Femur (tissue), 1 donor: ENCODE measurements at places on chromosomes 4 and X.

DNA sequence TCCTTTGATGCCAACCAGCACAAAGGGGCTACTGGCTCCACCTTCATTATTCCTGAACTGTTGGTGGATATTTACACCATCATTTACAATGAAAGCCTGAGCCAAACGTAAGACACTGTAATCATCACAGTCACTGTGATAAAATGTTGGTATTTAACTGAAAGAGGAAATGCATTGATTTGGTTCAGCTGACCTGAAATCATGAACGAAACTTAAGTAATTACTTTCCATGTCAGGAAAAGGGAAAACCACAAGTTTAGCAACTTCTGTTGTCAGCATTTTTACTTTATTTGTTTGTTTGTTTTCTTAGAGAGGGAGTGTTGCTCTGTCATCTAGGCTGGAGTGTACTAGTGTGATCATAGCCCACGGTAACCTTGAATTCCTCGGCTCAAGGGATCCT is 247.8 kb upstream of the FAM47A start:
- no peak for DNase-seq

DNA sequence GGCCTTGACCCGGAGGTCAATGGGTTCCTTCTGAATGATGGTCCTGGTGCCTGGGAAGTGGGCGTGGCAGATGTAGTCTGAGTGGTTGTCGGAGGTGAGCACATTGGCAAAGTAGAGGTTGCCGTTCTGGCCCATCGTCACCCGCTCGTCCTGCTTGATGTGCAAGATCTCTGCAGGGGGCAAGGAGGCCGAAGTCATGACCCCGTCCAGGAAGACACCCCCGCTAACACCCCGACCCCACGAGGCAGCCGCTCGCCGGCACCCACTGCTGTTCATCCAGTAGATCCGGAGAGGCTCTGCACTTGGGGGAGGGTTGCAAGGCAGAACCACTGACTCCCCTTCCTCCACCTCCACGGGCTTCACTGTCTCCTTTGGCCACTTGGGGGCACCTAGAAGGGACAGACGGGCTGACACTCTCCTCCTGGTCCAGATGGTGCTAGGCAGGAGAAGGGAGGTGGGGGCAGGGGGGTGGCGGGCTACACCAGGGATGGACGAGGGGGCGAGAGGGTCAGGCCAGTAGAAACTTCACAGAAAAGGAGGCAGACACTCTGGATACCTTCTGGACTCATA is 15.1 kb downstream of the L1CAM start:
- DNase-seq = peak; percentile 6

GRCh38 chr4:182222766-182223165 is 20.4 kb upstream of the TENM3 start:
- no peak for DNase-seq

DNA sequence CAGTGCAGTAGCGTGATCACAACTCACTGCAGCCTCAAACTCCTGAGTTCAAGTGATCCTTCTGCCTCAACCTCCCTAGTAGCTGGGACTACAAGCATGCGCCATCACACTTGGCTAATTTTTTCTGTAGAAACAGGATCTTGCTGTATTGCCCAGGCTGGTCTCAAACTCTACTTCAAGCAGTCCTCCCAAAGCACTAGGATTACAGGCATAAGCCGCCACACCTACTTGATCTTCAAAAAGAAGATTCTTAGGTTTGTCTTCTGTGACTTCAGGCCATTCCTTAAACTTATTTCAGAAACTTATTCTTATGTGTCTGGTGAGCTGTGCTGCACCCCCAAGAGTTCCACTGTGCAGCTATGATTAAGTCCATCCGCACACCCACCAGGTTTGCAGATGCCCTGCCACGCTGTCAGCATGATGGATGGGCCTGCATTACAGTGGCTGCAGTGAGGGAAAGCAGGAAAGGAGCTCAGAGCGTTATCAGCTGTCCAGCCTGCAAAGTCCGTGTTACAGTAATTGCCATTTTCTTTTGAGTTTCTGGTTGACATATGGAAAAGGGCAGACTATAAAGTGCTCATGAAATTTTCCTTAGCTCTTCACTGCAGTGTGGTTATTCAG is 146.6 kb downstream of the AASDH start:
- DNase-seq = no peak

GRCh38 chr4:37524267-37524666 is 161.9 kb downstream of the RELL1 start:
- no peak for DNase-seq

DNA sequence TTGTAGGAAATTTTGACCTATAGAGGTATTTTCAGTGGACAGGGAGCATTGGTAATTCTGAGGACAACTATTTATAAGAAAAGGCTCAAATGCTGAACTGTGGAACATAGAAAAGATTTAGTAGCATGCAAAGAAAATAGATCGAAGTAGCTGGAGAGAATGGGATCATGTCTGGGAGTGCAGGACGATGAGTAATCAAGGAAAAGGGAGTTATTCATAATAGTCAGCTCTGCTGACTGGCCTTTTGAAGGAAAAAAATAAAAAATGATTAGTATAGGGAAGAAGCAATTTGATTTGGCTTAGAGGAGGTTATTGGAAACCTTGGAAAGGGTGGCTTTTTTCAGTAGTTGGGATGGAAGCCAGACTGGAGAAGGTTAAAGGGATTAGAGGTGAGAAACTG is 22.9 kb upstream of the ANK2 start:
- DNase-seq = no peak

- DNase-seq = no peak
Measured at GRCh38 chrX:2502668-2503519, 2.1 kb upstream of the DHRSX start.

DNA sequence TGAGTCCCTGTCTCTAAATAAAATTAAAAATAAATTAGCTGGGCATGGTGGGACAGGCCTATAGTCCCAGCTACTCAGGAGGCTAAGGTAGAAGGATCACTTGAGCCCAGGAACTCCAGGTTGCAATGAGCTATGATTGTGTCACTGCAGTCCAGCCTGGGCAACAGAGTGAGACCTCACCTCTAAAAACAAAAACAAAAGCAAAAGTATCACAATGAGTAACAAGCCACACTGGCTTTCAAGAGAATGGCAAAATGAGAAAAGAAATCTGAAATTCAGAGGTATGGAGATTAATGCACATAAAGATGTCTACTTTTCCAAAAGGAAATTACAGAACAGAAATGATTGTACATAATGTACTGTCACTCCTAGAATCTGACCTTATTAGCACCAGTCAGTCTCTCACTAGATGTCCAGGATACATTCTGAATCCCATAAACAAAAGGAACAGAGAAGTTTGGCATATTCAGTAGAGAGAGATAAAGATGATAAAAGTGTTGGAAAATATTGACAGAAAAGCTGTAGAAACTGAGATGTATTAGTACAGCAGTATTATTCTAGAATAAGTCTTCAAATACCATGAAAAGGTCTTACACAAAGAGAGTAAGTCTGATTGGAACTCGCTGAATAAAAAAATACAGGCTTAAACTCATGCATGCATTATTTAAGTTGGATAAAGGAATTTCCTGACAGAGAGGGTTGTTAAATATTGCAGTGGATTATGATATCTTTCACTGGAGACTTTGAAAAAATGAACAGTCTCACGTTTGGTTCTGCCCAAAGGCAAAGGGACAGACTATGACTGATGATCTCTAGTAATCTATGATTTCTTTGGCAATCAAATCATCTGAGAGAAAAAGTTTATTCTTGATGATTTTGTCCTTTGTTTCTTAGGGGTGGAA is 102.5 kb downstream of the SH3RF1 start:
- no peak for DNase-seq

- DNase-seq = no peak
Measured at GRCh38 chrX:46876901-46877300, 35.3 kb upstream of the JADE3 start.

GRCh38 chr4:164876700-164877324 is at the start of gene APELA:
Gene APELA, plus strand, starts transcription at chr4:164877178. Its CDS starts 154 bp downstream, at chr4:164877332.
- DNase-seq = no peak

DNA sequence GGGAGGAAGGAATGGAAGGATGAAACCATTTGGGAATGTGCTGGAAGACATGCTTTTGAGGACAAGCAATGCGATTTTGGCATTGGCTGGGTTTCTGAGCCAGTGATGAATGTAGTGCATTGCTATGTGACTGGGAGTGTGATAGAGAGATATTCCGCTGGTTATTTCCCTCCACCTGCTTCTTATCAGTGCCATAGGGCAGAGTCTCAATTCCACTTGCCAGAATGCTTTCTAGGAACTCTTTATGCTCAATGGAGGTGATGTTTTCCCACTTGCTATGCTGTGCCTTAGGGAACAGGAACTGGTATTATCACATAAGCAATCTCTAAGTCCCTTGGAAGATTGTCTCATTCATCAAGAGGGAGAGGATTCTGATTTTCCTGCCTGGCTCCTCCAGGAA is 28.0 kb downstream of the TBL1X start:
- no peak for DNase-seq

- no peak for DNase-seq
Measured at GRCh38 chr4:98935633-98936032, 6.7 kb upstream of the EIF4E start.

DNA sequence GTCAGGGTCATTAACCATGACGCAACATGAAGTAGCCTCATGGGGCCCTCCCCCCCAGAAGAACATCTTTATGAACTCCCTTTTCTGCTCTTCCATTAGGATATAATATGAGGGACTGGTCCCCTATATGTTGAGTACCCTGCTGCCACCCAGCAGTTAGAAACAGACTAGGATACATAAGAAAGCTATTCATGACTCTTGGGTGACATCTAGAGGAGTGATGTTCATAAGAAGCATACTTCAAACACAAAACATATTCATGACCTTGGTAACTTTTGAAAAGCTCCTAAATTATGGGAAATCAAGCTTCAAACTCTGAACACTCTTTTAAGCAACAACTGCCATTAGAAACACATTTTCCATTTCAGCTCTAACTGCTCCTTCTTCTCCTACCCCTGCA is 155.2 kb upstream of the SPIN4 start:
- DNase-seq = no peak

DNA sequence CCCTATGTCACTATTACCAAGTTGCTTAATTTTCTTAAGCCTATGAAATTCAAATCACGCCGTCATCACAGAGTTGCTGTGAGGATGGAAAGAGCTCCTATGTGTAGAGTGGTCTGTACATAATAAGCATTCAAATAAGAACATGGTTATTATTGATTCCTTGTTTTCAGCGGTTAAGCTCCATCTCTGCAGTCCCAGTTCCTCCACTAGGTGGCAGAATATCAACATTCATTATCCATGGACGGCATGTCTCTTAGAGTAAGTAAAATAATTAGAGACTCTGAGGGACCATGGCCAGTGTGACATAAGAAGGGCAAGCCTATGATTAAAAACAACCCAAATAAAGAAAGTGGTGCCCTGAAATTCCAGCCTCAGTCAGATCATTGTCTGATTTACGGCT is 132.5 kb upstream of the NHS start:
- DNase-seq = peak; percentile 41

DNA sequence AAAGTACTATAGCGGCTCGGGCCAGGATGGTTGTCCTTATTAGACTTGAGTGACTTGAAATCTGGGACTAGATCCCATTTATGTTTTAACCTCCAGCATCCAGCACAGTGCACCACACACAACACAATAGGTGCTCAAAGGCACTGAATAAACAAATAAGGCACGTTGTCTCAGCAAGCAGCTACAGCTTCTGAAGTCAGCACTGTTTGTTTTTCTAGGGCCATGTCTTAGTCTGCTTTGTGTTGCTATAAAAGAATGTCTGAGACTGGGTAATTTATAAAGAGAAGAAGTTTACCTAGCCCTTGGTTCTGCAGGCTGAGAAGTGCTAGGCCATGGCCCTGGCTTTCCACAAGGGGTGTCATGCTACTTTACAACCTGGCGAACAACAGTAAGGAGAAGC is 102.1 kb upstream of the LNX1 start:
- DNase-seq = no peak

DNA sequence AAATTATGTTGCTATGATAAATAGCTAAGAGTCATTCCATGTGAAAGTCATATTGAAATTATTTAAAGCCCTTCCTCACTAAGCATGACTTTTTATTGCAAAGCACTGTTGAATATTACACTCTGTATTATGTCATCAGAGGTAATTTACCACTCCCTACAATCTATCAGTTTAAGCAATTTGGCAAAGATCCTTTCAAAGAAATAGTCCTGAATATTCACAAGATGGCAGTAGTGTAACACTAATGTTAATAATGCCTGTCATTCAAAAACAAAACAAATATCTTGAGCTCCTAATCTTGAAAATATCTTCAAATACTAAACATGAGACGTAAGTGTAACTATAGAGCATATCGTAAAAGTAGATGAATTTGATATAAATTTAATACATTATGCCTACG is 208.6 kb upstream of the TECRL start:
- no peak for DNase-seq

DNA sequence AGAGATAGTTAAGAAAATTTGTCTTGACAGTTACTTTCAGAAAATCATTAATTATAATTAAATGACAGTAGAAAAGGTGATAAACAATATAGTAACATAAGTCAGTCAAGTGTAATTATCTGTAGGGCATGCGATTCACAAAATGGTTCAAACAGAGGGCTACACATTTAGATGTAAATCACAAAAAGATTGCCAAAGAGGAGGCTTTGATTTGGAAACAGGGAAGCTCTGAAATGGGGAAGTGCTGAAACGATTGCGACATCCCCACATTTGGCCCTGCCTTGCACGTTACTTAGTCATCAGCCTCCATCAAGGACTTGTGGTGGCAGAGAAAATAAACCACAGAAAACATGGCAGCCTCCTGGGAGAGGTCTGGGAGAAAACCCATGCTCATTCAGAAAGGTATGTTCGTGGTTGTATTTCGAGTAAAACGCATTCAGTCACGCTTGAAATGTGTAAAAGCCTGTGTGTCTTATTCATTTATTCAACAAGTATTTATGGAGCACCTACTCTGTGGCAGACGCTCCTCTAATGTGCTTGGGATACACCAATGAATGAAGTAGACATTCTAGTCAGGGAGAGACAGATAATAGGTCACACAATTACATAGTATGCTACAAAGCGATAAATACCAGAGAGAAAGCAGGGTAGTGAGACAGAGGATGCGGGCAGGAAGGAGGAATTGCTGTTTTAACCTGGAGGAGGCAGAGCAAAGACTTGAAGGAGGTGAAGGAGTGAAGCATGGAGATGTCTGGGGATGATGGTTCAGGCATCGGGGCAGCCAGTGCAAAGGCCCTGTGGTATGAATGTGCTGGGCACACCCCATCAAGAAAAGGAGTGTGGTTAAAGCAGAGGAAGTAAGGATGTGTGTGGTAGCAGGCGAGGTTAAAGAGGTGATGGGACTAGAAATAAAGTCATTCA is 7.8 kb downstream of the RBM47 start:
- peak; percentile 71 for DNase-seq

- no peak for DNase-seq
Measured at GRCh38 chr4:146490106-146490505, 31.6 kb downstream of the SLC10A7 start.

DNA sequence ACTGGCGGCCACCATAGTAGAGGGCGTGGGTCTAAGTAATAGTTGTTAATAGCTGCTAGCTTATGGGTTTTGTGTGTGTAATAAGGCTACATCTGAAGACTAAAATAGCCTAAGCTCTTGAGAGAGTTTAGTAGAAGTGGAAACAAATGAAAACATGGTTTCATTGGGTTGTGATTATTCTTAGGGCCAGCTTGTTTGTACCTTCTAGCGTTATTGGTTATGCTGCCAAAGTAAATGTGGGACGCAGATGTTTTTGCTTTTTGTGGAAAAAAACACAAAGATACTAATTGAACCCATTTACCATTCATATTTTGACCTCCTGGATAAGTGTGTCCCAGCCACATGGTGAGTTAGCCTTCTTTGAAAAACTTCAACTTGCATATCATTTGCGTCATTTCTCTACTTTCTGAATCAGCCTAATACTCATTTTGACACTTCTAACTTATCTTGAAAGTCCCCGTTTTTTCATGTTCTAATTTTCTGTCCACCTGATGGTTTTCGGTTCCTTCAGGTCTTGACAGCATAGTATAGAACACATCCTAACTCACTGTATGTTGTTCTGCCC is 305.3 kb downstream of the FRMPD4 start:
- DNase-seq = no peak

GRCh38 chr4:168240821-168241220 is 77.7 kb downstream of the DDX60 start:
- no peak for DNase-seq
